ENCODE measurements at places on chromosomes 13 and 19. TPM values are rescaled to one million over a fixed set of nuclear protein-coding genes. Genes with fewer than 3 reads are reported as not detected.
A peak's percentile ranks its signal among the peaks of the same experiment; 100 is the strongest.

STAP2 gene
- total RNA-seq: 7.9 TPM

SHISA2 gene
- 0.44 TPM for total RNA-seq

ZNF583 gene
- 7.9 TPM for total RNA-seq

GPR12 gene
- total RNA-seq: not detected

ATP4B gene
- total RNA-seq: not detected

NUCB1 gene
- total RNA-seq: 301 TPM

- peak; percentile 70 for DNase-seq
Measured at GRCh38 chr13:102191951-102192502, 209.8 kb downstream of the FGF14 start.

GRCh38 chr19:49594993-49595818 is 4.2 kb downstream of the PRR12 start:
- no peak for DNase-seq

GRCh38 chr13:59946944-59947343 is 216.8 kb downstream of the DIAPH3 start:
- peak; percentile 0 for DNase-seq

- no peak for DNase-seq
Measured at GRCh38 chr19:29620931-29621351, 14.9 kb downstream of the POP4 start.

- no peak for DNase-seq
Measured at GRCh38 chr13:20702530-20702914, 977 bp upstream of the IL17D start.

- DNase-seq: peak; percentile 61
Measured at GRCh38 chr19:38634757-38635482, 12.5 kb upstream of the ACTN4 start.

DNA sequence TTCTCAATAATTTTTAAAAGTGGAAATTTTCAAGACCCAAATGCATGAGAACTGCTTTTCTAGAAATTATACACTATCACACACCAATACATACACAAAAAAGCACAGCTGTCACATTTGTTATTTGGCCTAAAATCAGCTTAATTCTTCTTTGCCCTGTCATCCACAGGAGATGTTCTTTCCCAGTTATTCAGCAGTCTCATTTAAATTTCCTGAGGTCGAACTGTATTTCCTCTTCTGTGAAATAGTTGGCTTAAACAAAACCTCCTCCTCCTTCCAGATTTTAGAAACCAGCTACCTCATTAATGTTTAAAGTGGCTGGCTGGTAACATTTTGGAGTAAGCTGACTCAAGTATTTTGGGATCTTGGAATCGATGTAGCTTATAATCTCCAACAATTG is 39.1 kb downstream of the SMAD9 start:
- DNase-seq: no peak

- DNase-seq: no peak
Measured at GRCh38 chr13:27423333-27423732, 1.1 kb upstream of the GTF3A start.

- no peak for DNase-seq
Measured at GRCh38 chr19:16121141-16121540, 9.5 kb downstream of the RAB8A start.

GRCh38 chr19:16978839-16979802 is 47.5 kb downstream of the CPAMD8 start:
- DNase-seq: no peak

- peak; percentile 12 for DNase-seq
Measured at GRCh38 chr19:31338069-31338776, 11.0 kb downstream of the TSHZ3 start.

DNA sequence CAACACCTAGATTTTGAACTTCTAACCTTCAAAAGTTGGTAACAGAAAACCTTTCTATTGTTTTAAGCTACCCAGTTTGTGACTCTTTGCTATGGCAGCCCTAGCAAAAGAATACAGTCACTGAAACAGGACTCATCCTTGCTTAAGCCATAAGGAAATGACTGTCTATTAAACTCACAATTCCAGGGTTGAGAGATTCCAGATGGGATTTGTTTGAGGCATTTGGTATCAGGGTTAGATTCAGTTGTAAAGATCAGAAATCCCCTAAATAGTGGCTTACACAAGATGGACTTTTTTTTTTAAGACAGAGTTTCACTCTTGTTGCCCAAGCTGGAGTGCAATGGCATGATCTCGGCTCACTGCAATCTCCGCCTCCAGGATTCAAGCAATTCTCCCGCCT is 41.1 kb upstream of the RGCC start:
- DNase-seq: no peak

DNA sequence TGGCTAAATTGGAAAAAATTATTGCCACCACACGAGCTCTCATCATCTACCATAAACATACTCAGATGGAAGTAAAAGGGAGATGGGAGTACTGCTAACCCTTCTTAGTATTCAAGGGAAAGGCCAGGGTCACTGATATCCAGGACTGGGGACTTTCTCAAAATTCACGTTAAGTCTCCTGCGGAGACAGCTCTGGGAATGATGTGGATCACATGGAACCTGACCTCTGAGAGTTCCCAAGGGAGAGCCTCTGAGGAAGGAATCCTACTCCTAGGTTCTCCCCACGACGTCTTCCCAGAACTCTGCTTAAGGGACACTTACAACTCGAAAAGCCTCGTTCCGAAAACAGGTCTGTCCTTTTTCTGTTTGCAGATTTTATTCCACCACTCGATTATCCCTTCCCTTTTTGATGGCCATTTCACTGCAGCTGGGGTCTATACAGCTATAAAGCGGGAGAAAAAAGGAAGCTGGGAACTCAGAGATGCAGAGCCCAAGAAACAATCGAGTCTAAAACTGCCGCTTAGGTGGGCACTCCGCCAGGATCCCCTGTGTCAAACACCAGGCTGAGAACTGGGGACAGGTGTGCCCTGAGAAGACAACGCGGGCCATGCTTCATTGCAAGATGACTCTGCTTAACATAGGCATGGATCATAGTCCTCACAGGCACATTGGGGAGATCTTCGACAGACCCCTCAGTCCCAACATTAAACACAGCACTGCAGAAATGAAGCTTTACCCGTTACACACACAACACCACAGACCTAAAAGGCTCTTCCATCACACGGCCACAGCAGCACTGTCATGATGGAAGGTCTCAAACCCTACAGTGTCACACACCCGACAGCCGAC is 823 bp upstream of the ZNF567 start:
- no peak for DNase-seq

GRCh38 chr19:40598121-40598917 is 2.9 kb upstream of the LTBP4 start:
- DNase-seq: peak; percentile 92

- no peak for DNase-seq
Measured at GRCh38 chr19:1417145-1417544, 9.8 kb downstream of the DAZAP1 start.

DNA sequence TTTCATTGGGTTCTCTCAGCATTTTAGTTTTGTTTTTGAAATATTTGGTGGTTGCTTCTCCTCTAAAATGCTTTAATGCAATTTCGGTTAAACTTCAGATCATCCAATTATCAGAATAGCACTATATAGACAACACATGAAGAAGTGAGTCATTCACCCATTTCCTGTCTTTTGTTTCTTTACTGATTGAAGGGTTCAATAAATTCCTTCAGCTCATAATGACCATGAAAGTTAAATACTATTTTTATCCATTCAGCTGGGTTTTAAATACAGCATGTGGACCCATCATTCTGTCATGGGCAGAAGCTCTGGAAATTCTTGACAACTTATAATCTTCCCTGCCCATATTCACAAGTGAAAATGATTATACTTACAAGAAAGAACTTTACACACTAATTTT is 187.2 kb downstream of the ITGBL1 start:
- DNase-seq: peak; percentile 16

DNA sequence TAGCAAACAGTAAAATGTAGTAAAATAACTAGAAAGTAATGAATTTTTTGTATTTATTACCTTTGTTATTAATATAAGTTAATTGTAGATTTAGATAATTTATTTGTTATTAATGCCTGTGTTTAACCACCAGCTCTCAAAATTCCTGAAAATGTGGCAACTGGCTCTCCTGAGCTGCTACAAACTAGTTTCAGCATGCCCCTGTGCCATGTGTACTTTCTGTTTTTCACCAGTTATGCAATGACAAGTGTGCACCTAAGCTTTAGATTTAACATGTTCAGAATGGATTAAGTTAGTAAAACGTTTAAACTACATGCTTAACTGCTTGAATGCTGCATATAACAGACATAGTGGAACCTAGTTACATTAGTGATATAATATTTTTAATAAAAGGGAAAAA is 88.1 kb downstream of the POSTN start:
- DNase-seq: no peak

- no peak for DNase-seq
Measured at GRCh38 chr19:31512181-31512970, 163.1 kb upstream of the TSHZ3 start.

DNA sequence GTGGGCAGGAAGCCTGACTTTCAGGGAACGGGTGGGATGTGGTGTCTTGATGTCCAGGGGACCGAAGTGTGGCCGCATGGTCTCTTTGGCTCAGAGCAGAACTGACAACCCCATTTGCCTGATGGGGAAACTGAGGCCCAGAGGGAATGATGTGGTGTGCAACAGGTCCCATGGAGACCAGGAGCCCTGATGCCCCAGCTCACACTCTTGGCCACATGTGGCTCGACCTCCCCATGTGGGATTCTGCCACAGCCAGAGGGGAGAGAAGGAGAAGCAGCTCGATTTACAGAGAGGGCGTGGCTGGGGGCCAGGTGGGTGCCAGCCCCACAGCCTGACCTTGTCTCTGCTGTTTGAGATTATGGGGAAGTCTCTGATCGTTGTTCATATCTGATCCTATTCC is 128.1 kb downstream of the TEX29 start:
- DNase-seq: no peak

DNA sequence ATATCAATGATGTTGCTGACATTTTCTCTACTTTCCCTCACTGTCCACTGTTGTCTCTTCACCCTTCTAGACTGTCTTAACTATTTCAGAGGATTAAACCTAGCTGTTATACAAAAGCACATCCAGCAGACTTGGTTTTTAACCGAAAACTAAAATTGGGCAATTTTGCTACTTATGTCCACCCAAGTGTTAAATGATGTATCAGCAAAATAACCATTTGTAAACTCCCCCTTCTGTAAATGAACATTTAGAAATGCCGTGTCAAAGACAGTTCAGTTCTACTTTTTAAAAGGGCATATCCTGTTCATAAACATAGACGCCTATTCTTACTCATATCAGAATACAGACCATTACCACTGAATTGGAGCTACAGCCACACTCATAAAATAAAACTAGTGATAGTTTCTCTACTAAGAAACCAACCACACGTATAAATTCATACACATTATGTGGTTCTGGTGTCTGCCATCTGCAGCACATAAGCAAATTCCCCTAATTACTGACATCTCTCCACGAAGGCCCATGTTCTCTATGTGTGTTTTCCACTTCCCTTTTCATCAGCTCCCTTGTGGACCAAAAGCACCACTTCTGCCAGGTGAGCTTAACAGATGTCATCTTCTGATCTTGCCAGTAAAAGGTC is 1091.8 kb downstream of the PCDH9 start:
- DNase-seq: no peak

- no peak for DNase-seq
Measured at GRCh38 chr13:56586976-56587375, 553.7 kb upstream of the PRR20A start.

- no peak for DNase-seq
Measured at GRCh38 chr13:70580825-70581224, 472.6 kb upstream of the KLHL1 start.

- DNase-seq: peak; percentile 97
Measured at GRCh38 chr13:113820813-113821651, 42.8 kb downstream of the GAS6 start.

DNA sequence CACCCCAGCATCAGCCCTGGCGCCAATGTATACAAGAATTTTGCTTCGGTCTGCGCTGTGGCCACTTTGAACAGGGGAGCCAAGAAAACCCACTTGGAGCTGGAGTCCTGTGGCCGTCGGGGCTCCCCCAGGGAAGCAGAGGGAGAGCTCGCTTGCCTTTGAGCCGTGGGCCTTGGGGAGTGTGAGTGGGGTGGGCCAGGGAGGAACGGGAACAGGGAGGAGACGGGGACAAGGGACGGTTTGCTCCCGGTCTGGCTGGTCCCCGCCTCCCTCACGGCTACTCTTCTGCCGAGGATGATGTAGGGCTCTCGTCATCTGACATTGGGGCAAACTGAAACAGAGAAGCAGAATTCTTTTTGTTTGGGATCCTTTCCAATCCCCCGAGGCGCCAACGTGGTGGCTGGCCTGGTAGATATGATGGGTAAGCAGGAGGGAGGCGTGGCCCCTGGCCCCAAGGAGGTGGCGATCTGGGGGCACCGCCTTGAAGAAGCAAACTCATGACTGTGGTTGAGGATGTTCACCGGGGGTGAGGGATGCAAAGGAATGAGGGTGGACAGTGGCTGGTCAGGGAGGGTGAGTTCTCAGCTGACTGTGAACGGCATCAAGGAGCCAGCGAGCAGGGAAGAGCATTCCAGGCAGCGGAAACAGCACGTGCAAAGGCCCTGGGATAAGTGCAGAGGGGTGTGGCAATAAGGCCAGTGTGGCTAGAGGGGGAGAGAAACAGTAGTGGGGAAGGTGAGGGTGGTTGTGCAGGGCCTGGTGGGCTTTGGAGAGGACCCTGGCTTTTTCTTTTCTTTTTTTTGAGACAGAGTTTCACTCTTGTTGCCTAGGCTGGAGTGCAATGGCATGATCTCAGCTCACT is 10.9 kb upstream of the SPC24 start:
- peak; percentile 86 for DNase-seq

DNA sequence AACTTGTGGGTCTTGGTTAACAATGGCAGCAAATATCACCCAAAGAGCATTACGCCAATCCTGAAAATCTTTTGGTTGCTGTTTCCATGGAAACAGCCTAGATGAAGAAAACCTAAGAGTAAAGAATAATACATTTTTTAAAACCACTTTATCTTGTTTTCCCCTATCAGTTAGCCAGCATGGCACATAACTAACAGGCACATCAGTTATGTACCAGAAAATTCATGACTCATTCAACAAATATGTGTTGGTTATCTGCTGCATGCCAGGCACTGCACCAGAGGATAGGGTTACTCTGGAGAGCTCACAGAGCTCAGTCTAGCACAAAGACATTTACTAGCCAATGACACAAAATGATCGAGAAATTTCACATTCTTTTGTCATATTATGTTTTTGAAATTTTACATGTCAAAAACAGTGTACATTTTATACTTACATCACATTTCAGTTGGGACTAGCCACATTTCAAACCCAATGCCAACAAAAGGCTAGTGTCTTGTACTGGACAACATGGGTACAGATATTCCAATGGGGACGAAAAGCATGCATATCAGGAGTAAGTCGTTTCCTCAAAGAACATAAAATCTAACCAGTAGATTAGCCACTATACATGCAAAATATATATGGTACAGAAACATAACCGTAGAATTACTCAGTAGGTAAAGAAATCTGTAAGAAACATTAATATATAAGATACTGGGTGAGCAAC is 20.3 kb downstream of the LNX2 start:
- DNase-seq: peak; percentile 90
